ENCODE measurements at places on chromosomes 12 and 14.
A peak's percentile ranks its signal among the peaks of the same experiment; 100 is the strongest.

- no peaks in the 10 kb centered on the region for H3K4me1 ChIP-seq
- DNase-seq: no peak
- no peak overlapping the region for H3K4me3 ChIP-seq
- no peaks in the 10 kb centered on the region for H3K27me3 ChIP-seq
Observed at GRCh38 chr12:52121824-52122539, 42.5 kb downstream of the SMIM41 start.

GRCh38 chr12:112677050-112677765, 114.3 kb upstream of the RPH3A start:
- H3K36me3 ChIP-seq: no peaks in the 10 kb centered on the region
- no peaks in the 10 kb centered on the region for H3K4me1 ChIP-seq
- peaks cover 13% of the 10 kb centered on the region for H3K27me3 ChIP-seq
- no peak overlapping the region for H3K4me3 ChIP-seq
- H3K27ac ChIP-seq: no peak overlapping the region

GRCh38 chr12:19643635-19644034, 204.3 kb downstream of the AEBP2 start:
- no peaks in the 10 kb centered on the region for H3K36me3 ChIP-seq
- no peaks in the 10 kb centered on the region for H3K27me3 ChIP-seq
- no peaks in the 10 kb centered on the region for H3K4me1 ChIP-seq

DNA sequence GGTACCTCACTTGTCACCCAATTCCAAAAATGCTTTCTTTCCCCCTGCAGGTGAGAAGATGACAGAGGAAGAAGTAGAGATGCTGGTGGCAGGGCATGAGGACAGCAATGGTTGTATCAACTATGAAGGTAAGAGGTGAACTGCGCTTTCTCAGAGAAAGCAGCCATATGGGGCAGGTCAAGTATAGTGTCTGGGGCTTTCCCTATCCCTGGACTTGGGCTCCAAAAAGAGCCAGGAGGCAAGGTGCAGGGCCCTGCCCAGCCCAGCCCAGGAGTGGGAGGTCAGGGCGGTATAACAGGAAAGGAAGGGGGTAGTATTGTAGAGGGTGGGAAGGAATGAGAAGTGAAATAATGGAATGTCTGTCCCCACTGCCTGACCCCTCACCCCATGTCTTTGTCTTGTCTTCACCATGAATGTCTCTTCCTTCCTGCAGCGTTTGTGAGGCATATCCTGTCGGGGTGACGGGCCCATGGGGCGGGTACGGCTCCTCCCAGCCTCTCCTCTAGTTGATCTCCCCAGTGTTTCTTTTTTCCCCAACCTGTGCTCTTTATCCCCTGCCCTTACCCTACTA, 2.1 kb downstream of the MYL6 start:
- peak overlapping the region; percentile 88 for H3K27ac ChIP-seq
- H3K36me3 ChIP-seq: peaks cover 2% of the 10 kb centered on the region
- no peak for DNase-seq
- peak overlapping the region; percentile 78 for H3K4me3 ChIP-seq
- H3K4me1 ChIP-seq: peaks cover 20% of the 10 kb centered on the region
- H3K27me3 ChIP-seq: no peaks in the 10 kb centered on the region

DNA sequence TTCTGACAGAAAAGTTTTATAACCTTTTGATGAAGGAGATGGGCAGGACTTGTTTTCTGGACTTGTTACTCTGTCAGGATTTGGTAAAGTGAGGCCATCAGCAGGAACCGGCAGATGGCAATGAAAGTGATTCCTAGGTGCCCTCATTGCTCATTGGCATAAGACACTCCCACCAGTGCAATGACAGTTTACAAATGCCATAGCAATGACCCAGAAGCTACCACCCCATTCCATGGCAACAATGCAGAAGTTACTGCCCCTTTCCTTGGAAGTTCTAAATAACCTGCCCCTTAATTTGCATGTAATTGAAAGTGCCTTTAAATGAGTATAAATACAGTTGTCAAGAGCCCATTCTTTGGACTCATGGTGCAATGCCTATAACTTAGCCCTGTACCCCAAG, 222.6 kb downstream of the CEP128 start:
- H3K27ac ChIP-seq: no peak overlapping the region
- H3K4me3 ChIP-seq: no peak overlapping the region
- H3K4me1 ChIP-seq: no peaks in the 10 kb centered on the region
- no peaks in the 10 kb centered on the region for H3K36me3 ChIP-seq
- H3K27me3 ChIP-seq: no peaks in the 10 kb centered on the region
- DNase-seq: no peak

GRCh38 chr12:29945904-29946303, 162.2 kb upstream of the TMTC1 start:
- H3K27me3 ChIP-seq: no peaks in the 10 kb centered on the region
- no peak for DNase-seq
- H3K36me3 ChIP-seq: no peaks in the 10 kb centered on the region
- no peak overlapping the region for H3K4me3 ChIP-seq
- H3K4me1 ChIP-seq: no peaks in the 10 kb centered on the region

DNA sequence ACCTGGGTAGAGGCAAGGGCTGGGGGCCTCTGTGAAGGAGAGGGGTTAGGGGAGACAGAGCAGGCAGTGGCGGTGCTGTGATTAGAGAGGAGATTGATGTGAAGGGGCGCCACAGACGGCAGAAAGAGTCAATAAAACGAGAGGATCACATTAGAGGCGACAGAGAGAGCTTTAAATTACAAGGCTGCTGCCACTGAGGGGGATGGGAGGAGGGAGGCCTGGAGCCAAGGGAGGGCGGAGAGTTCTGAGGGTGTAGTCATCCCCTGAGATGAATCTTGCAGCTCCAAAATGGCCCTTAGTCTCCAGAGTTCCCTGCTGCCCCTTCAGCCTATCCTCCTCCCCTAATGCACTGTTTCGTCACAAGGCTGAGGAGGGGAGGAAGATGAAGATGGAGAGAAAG, 12.8 kb downstream of the ZFHX2 start:
- H3K36me3 ChIP-seq: no peaks in the 10 kb centered on the region
- H3K4me3 ChIP-seq: no peak overlapping the region
- no peak overlapping the region for H3K27ac ChIP-seq
- H3K4me1 ChIP-seq: no peaks in the 10 kb centered on the region
- no peak for DNase-seq

All from Panc1 (cell line).